Stimulated activated CD4-positive, alpha-beta T cell treated with anti-CD3 and anti-CD28 coated beads, Interleukin-12 subunit alpha, Interleukin-12 subunit beta, amount 100 ng/mL, for 24 hours (primary cell): ENCODE measurements at places on chromosomes 16 and 17.

- no peak for DNase-seq
Measured at GRCh38 chr16:52591934-52592592, 45.1 kb upstream of the TOX3 start.

- no peak for DNase-seq
Measured at GRCh38 chr17:7380321-7380720, 568 bp upstream of the TNK1 start.

DNA sequence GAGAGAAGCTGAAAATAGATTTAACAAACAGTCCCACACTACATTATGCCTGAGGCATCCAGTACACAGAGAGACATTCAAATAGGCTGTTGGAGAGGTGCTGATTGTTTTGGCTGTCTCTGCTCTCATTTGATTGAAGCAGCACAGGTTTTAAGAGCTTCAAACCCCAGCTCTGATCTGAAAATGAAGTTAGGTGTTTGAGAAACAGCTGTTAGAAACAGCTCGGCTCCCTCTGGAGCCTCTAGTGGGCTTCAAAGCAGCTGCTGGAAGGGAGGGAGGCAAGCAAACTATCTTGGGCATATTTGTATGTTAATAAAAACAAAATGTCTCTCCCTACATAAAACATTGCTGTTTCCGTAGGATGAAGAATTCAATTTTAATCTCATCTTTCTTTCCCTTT lies 607.3 kb upstream of the GOT2 start:
- DNase-seq: no peak

- no peak for DNase-seq
Measured at GRCh38 chr17:8312726-8313600, 2.9 kb downstream of the ARHGEF15 start.

GRCh38 chr17:75516619-75517296 lies 430 bp downstream of the TSEN54 start:
- DNase-seq: no peak

GRCh38 chr17:44108440-44109311 lies 14.8 kb downstream of the HDAC5 start:
- no peak for DNase-seq

- no peak for DNase-seq
Measured at GRCh38 chr16:57184113-57184512, 1.7 kb downstream of the PSME3IP1 start.

- no peak for DNase-seq
Measured at GRCh38 chr16:20166531-20167235, 93.0 kb upstream of the GPR139 start.

GRCh38 chr17:40958086-40958953 lies 8.4 kb downstream of the KRT39 start:
- DNase-seq: no peak

DNA sequence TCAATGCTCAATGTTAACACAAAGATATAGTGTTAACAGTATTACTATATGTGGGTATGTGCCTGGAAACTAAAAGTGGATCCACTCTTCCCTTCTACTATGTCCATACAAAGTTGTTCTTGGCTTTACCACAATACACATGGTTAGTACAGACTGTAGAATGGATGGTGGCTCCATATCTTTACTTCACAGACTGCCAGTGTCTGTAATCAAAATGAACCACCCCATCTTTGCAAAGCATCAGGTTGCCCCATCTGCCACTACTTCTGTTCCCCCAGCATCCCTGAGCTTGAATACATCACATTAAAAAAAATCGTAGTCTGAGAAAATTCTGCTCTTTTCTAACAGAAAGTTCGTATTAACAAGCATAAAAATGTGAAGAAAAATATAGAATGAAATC lies 30.0 kb downstream of the USP32 start:
- DNase-seq: no peak

DNA sequence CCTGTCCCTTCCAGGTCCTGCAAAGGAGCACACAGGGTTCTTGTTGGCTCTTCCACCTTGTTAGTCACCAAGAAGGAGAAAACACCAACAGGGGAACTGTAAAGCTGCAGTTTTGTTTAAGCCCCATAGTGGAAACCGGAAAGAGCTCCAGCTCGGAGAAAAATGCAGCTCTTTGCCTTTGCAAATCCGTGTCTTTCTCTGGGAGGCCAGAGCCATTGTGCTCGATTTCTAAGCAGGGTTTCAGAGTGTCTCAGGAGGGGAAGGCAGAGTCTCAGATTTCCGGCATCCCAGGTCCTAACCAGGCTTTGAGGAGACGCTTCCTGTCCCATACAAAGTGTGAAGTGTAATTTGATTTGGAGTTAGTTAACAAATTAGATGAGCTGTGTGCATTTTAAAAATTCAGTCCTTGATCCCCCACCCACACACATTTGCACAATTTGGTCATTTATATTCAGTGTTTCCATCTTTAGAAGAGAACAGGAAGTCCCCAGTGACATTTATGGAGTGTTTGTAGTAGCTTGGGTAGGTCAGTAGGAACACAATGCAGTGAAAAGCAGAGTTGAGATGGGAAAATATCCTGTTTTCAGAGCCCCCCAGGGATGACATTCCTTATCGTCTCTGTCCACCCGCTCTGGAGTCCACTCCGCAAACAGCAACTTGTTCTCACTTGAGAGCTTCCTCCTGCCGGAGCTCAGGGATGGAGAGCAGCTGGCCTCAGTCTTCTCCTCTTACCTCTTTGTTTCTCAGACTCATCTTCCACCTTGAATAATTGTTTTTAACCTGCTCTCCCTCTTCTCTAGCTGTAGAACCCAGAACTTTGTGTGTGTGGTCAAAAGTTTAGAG lies 331.9 kb downstream of the SEC14L1 start:
- DNase-seq: no peak

- no peak for DNase-seq
Measured at GRCh38 chr16:73126525-73126853, 78.6 kb upstream of the ZFHX3 start.

DNA sequence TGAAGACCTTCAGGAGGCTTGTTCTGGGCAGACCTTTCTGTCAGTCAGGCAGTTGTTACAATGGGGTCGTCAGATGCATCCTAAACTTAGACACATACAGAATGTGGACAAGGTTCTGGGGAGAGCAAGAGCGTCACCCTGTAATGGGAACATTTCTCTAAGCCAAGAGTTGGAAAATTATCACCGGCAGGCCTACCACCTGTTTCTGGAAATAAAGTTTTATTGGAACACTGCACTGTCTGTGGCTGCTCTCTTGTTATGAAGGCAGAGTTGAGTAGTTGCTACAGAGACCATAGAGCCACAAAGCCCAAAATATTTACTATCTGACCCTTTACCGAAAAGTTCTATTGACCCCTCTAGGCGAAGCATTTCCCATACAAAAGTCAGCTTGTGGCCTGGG lies 106.2 kb downstream of the CPPED1 start:
- no peak for DNase-seq

DNA sequence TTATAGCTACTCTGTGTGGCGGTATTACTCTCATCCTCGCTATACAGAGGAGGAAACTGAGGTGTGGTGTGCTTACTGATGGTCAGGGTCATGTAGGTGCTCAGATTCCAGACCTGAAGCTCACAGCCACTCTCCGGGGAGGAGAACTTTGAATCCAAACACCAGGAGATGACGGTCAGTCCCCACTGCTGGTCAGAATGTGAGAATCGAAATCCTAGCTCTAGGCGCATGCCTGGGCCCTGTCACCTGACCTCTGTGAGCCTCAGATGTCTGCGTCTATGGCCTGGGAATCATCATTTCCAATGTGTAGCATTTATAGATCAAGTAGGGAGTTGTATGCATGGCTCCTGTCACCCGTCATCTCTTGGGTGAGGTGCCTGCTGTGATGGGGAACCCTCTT lies 317.4 kb downstream of the SNX29 start:
- no peak for DNase-seq

DNA sequence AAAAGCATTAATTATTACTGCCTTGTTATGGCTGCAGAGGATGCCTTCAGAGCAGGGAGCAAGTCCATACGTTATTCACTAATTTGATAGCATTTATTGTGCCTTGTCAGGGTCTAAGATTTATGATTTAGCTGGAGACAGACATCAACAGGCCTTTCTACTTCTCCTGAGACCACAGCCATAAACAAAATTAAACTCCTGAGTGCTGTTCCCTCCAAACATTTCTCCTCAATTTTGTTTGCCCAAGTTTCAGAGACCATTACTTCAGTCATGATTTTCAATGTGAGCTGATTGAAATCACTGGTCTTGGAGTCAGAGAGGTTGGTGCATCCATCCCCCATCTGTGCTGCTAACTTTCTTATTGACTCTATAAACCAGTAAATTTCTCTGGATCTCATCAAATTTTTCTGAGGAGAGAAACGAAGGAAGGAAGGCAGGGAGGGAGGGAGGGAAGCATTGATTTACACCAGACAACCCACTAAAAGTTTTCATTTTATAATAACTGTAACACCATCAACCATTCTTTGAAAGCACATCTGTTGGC lies 423.6 kb upstream of the CDH11 start:
- DNase-seq: no peak

DNA sequence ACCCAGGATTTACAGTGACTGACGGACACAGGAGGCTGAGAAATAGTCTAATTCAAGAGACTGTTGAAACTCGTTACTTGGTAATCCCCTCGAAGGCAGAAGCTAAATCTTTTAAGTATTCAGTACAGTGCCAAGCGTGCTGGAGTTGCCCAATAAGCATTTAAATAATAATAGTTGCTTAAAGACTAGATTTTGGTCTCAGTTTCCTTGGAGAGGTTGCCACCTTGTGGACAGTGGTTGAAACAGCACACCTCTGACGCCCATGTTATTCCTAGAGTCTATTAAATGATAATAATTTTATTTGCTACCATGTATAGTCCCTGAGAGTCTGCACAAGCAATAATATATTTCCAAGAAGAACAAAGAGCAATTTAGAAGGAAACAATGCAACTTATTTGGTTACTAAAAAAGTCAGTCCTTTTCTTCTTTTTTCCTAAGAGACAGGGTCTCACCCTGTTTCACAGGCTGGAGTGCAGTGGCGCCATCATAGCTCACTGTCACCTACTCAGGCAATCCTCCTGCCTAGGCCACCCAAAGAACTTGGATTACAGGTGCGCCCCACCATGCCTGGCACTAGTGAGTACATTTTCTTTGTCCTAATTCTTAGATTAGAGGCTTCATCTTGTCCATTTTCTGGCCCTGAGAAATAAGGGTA lies 138.0 kb upstream of the NUDT7 start:
- DNase-seq: peak; percentile 18

GRCh38 chr16:90015586-90016338 lies 3.5 kb downstream of the DBNDD1 start:
- no peak for DNase-seq

DNA sequence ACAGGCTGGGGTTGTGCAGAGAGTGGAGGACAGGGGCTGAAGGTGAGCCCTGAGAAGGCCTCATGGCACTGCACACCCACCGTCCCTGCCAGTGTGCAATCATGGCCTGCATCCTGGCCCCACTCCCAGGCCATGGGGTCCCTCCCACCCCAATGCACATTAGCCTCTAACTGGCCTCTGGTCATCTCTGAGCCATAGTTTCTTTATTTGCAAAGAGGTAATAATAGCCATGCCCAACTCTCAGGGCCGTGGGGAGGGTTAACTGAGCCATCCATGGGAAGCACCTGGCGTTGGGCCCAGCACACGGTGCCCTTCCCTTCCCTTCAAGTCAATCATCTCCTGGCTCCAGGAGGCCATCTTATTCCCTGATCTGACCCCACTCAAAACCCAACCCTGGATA lies 10.8 kb upstream of the ITGA3 start:
- no peak for DNase-seq

- DNase-seq: no peak
Measured at GRCh38 chr17:1711804-1712203, 1.6 kb upstream of the TLCD2 start.

- no peak for DNase-seq
Measured at GRCh38 chr16:20257234-20257633, 70.1 kb downstream of the GP2 start.

DNA sequence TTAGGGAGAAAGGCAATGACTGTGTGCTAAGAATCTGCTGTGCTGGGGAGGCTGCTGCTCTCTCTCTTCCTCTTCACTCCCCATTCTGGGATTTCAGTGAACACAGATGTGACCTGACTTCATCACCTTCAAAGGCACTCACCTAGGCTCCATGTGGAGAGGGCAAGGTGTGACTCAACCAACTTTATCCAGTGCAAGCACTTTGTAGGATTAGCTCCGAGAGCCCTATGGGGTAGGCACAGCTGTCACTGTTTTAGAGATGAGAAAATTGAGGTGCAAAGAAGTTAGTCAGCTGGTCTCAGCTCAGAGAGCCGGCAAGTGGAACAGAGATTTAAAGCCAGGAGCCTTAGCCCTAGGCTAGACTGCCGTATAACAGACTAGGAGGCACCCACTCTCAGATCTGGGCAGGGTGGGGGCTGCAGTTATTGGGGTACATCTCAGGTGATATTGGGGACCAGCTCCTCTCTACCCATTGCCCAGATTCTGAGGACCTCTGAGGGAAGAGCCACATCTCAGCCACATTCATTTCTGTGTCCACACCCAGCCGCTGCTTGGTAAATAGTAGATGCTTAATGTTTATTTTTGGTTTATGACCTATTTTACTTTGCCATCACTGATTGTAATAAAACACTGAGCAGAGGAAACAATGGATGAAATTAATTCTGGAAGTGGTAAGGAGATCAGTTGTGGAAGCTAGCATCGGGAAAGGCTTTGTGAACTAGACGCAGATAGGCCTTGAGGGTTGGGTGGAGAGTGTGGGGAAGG lies 138.8 kb downstream of the CCDC182 start:
- DNase-seq: no peak

- no peak for DNase-seq
Measured at GRCh38 chr17:35069311-35069710, 5.8 kb upstream of the RFFL start.

- no peak for DNase-seq
Measured at GRCh38 chr16:50696126-50696525, 2.7 kb downstream of the NOD2 start.

DNA sequence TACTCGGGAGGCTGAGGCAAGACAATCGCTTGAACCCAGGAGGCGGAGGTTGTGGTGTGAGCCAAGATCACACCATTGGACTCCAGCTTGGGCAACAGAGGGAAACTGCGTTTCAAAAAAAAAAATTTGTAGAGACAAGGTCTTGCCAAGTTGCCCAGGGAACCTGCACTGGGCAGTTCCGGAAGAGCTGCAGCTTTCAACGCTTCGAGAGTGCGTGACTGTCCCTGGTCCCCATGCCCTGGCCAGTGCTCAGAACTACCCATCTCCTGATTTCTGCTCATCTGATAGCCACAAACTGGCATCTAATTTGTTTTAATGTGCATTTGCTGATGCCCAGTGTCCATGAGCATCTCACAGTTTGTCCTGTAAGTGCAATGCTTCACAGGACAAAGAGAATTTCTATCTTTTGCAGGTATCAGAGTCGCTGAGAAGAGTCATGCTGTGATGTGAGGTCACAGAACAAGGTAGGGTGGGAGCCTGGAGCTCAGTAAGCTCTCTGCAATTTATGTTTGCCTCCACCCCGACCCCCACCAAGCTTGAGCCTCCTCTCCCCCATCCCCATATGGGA lies 3.9 kb downstream of the ACTG1 start:
- no peak for DNase-seq

- DNase-seq: no peak
Measured at GRCh38 chr16:85364323-85365040, 248.6 kb upstream of the GSE1 start.
